ENCODE measurements at places on chromosomes 1 and 21. TPM values are rescaled to one million over a fixed set of nuclear protein-coding genes. Genes with fewer than 3 reads are reported as not detected.

The FMO5 gene
- 2.5 TPM for polyA plus RNA-seq

The HSPB7 gene
- 121 TPM for polyA plus RNA-seq

The UBL4B gene
- polyA plus RNA-seq: not detected

The AMPD1 gene
- 93.8 TPM for polyA plus RNA-seq

The FNDC10 gene
- polyA plus RNA-seq: 3.9 TPM

The GJA5 gene
- polyA plus RNA-seq: 15.1 TPM

Data from muscle of back (tissue), 13 donors.